A172 (cell line): ENCODE measurements at places on chromosomes 5 and 9.

GRCh38 chr5:117077142-117077541 is 502.5 kb upstream of the SEMA6A start:
- no peak for DNase-seq

GRCh38 chr9:136655536-136656182 is 7.1 kb upstream of the EGFL7 start:
- DNase-seq, result no peak

GRCh38 chr5:10885026-10885425 is 124.0 kb upstream of the DAP start:
- DNase-seq, result peak; percentile 86

- DNase-seq, result peak; percentile 97
Observed at GRCh38 chr5:152688561-152689249, 283.6 kb upstream of the NMUR2 start.
